Neural cell (in vitro differentiated cells): ENCODE measurements at places on chromosomes 7 and 10. TPM values are rescaled to one million over a fixed set of nuclear protein-coding genes. Genes with fewer than 3 reads are reported as not detected.

The PTPN20 gene
- polyA plus RNA-seq: not detected in 2 replicates

The ANKRD1 gene
- 0.98 TPM in 1 of 2 replicates, not detected in the other for polyA plus RNA-seq

The C7orf25 gene
- polyA plus RNA-seq: 3.9 and 5.0 TPM in 2 replicates

The CTAGE8 gene
- not detected in 2 replicates for polyA plus RNA-seq

The CC2D2B gene
- polyA plus RNA-seq: 0.61 TPM in 1 of 2 replicates, not detected in the other

The ZNF239 gene
- 4.2 and 8.2 TPM in 2 replicates for polyA plus RNA-seq

The RSPH10B gene
- polyA plus RNA-seq: 1.6 and 2.0 TPM in 2 replicates

The C10orf62 gene
- polyA plus RNA-seq: not detected in 2 replicates

The CACNB2 gene
- 14.3 and 16.4 TPM in 2 replicates for polyA plus RNA-seq

The SLC26A3 gene
- polyA plus RNA-seq: not detected in 2 replicates

The ASAH2 gene
- polyA plus RNA-seq: 4.3 and 20.8 TPM in 2 replicates

The SPRN gene
- 0.28 and 1.1 TPM in 2 replicates for polyA plus RNA-seq

The XRCC2 gene
- 0.89 and 1.2 TPM in 2 replicates for polyA plus RNA-seq

The EVX1 gene
- polyA plus RNA-seq: not detected in 2 replicates

The STEAP1B gene
- polyA plus RNA-seq: 0.51 TPM in 1 of 2 replicates, not detected in the other

The EFCAB10 gene
- 0.58 TPM in 1 of 2 replicates, not detected in the other for polyA plus RNA-seq

The LDB3 gene
- polyA plus RNA-seq: 0.12 TPM in 1 of 2 replicates, not detected in the other

The OR2A42 gene
- polyA plus RNA-seq: not detected in 2 replicates

The WEE2 gene
- 0.34 and 0.63 TPM in 2 replicates for polyA plus RNA-seq

The ITIH5 gene
- polyA plus RNA-seq: 0.28 TPM in 1 of 2 replicates, not detected in the other

The SKIDA1 gene
- 3.7 and 4.8 TPM in 2 replicates for polyA plus RNA-seq

The INHBA gene
- polyA plus RNA-seq: 0.19 and 0.30 TPM in 2 replicates

The UTF1 gene
- not detected in 2 replicates for polyA plus RNA-seq

The SEMA3E gene
- polyA plus RNA-seq: 0.98 and 8.2 TPM in 2 replicates

The ZNF862 gene
- 16.8 and 19.0 TPM in 2 replicates for polyA plus RNA-seq

The CPSF4 gene
- polyA plus RNA-seq: 209 and 238 TPM in 2 replicates

The WDR86 gene
- polyA plus RNA-seq: 45.6 and 46.2 TPM in 2 replicates
